Activated CD4-positive, alpha-beta T cell treated with anti-CD3 and anti-CD28 coated beads for 48 hours (primary cell): ENCODE measurements at places on chromosomes 1 and 21.

GRCh38 chr1:222940906-222941305 lies 126.1 kb downstream of the DISP1 start:
- DNase-seq, result no peak

DNA sequence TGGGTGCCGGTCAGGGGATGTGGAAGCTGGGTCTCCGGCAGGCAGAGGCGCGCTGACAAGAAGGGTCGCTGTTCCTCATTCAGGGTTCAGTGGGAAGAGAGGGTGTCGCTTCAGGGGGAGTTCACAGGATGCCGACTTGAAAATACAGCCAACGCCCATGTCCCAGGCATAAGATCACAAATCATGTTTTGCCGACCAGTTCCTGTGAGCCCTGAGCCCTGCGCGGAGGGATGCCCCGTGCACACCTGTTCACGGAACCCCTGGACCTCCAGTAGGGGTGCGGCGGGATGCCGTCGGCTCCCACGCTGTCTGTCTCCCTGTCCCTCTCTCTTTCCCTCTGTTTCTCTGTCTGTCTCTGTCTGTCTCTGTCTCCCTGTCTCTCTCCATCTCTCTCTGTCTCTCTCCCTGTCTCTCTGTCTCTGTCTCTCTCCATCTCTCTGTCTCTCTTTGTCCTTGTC lies 26.8 kb downstream of the TP73 start:
- no peak for DNase-seq

DNA sequence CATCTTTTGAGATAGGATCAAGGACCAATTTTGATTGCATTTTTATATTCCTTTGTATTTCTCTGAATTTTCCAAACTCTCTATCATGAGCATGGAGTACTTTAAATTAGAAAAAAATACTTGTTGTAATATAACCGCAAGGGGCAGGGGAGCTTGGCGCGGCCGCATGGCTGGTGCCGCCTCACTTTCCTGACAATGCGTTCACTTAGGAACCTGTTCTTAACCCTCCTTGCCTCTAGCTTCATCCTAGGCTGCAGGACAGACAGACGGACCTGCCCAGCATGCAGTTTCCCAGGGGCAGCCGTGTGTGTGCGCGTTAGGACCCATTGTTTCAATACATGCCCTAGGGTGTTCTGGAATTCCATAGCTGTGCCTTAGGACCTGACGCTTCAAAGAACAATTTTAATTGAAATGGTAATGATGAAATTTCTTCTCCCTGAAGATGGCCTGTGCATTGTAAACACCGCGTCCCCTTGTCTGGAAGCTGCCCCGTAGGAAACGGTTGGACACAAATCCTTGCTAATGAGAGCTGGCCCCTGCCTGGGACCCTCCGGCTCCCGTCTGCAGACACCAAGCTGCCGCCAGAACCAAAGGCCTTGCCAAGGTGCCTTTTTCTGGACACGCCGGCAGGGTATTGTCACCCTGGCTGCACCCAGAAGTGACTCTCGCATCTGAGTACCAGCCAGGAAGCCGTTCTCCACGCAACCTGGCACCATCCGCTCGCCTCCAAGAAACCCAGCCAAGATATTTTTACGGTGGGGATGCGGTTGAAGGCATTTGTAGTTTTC lies 466.4 kb downstream of the NPHP4 start:
- no peak for DNase-seq

- peak; percentile 28 for DNase-seq
Measured at GRCh38 chr1:23354245-23354644, 10.2 kb upstream of the HNRNPR start.

- DNase-seq, result no peak
Measured at GRCh38 chr1:66705110-66705509, 47.1 kb upstream of the DYNLT5 start.

GRCh38 chr1:162230096-162230495 lies 146.6 kb downstream of the SPATA46 start:
- DNase-seq, result no peak

DNA sequence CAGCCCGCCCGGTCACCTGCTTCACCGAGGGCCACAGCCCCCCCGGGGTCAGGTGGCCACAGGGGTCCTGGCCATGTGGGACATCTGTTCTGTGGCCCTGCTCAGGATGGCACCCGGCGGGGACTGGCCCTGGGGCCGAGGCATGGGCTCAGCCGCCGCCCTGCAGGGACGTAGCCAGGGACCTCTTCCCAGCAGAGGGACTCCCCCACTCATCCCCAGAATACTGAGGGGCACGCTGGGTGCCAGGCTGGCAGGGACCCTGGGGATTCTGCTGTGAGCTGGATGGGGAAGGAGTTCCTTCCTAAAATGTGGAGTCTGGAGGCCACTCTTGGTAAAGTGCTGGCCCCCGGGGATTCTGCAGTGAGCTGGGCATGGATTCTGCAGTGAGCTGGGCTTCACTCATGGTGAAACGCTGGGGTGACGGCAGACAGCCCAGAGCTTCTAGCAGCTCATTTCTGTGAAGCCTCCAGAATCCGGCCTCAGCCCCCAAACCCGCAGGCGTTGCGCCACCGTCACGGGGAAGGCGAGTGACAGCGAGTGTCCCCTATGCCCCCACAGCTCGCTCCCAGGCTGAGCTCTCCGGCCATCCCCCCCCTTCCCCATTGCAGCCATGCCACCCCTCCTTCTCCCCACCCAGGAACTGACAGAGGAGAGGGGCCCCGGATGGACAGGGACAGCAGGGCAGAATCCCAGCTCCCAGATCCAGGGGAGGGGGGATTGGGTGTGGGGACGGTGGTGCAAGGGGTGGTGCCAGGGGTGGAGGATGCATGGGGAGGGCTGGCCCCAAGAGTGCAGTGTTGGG lies 1.4 kb downstream of the ITGB2 start:
- DNase-seq, result peak; percentile 39

DNA sequence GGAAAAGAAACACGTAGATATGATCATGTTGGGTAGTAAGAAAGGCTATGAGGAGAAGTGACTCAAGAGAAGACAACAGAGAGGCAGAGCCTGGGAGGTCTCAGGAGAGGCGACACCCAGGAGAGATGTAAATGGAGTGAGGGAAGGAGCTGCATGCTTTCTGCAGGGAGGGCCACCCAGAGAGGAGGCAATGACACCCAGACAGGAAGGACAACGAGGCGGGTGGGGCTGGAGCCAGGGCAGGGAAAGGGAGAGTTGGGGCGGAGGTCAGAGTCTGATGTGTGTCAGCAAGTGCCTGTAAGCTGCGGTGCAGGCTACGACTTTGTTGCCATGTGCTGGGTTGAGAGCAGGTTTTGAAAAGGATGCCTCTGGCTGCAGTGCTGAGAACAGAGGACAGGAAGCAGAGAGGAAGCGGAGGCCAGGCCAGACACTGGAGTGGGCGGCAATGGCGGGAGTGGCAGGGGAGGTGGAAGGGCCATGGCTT lies 31.3 kb downstream of the SLC1A7 start:
- DNase-seq, result peak; percentile 37

DNA sequence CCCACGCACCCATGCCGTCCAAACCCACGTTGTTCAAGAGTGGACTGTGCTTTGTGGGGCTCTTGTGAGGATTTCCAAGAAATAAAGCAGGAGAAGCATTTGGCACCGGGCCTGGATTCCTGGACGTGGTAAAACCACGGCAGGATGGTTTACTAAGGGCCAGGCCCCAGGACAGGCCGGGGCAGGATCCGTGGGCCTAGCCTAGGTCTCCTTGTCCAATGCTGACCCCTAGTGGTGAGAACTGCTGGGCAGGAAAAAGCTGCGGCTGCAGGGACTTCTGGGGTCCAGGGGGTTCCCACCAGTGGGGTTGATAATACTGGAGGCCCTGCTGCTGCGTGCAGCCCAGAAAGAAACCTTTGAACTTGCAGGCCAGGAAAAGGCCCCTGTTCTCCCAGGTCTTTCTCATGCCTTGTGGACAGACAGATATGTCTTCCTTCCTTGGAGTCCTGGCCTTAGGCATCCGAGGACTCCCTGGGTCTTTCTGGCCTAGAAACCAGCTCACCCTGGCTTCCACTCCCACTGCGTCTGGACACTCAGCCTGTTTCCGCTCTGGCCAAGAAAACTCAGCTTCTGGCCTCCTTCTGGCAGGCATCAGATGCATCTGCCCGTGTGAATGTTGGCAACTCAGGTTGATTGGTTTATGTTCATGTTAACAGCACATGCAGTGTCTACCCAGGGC lies 106.9 kb upstream of the TMEM51 start:
- peak; percentile 74 for DNase-seq

GRCh38 chr21:39077876-39078275 lies 105.4 kb downstream of the PSMG1 start:
- no peak for DNase-seq

DNA sequence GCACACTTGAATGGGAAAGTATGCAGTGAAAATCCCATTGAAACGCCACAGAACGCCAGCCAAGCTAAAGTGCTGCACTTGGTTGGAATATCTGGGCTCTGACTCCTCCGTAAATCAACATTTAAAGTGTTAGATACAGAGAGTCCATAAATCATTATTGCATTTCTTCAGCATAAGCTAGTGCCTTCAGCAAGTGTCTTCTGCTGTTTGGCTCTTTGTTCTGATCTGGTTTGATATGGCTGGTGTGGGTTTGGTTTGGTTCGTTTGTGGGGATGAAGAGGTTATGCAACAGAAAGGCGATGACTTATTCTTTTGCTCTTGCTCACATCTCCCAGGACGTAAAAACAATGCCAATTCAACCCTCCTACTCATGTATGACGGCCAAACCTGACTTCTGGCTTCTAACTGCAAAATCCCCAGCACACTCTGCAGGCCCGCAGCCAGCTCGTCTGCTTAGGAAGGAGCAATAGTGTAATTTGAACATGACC lies 121.8 kb upstream of the ERG start:
- no peak for DNase-seq

- no peak for DNase-seq
Measured at GRCh38 chr1:248730507-248731335, 24.8 kb downstream of the LYPD8 start.

DNA sequence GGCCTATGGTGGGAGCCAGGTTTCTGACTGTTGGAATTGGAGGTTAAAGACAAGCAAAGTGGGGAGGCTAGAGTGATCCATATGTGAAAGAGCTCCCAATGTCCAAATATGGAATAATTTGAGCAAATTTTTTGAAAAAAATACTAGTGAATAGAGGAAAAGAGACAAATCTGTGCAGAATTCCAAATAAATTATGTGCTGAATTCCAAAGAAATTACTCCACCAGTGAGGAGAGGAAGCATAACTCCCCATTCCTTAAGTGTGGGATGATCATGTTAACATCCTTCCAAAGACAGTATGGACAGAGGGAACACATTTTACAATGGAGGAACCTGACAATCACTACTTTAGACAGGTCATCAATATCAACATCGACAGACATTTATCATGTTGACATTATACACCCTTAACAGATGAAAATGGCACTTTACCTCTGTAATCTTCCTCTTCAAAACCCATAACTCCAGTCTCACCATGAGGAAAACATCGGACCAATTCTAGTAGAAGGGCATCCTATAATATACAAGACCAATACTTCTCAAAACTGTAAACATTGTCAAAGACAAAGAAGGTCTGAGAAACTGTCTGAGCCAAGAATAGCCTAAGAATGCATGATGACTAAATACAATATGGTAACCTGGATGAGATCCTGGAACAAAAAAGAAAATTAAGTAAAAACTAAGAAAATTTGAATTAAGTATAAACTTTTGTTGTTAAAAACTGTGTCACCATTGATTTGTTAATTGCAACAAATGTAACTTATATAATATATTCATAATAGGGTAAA lies 71.5 kb upstream of the RGS4 start:
- no peak for DNase-seq

DNA sequence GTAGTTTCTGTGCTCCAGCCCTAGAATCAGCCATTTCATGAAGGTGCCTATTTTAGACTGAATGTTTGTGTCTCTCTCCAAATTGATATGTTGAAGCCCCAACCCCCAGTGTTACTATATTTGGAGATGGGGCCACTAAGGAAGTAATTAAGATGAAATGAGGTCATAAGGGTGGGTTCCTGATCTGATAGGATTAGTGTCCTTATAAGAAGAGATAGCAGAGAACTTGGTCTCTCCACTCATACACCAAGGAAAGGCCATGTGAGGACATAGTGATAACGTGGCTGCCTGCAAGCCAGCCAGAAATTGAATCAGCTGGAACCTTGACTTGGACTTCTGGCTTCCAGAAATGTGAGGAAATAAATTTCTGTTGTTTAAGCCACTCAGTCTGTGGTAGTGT lies 12.3 kb downstream of the RAVER2 start:
- DNase-seq, result no peak

- DNase-seq, result no peak
Measured at GRCh38 chr1:210691039-210691610, 362.4 kb downstream of the HHAT start.

DNA sequence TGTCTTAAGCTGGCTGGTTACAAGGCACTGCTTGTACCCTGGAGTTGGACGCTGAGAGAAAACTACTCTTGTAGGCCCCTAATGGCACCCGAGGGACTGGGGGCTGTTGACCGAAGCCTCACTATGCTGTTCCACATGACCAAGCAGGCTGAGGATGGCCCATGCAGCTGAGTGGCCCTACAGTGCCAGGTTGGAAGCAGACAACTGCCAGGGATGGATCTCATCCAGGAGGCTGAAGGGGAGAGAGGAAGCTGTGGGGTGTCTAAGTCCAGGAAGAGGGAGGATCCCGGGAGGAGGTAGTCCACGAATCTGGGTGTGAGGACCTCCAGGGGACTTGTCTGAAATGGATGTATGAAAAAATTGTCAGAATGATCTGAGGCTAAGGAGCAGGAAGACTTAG lies 45.8 kb downstream of the FOXD2 start:
- no peak for DNase-seq

- DNase-seq, result peak; percentile 39
Measured at GRCh38 chr1:19688041-19688842, 23.6 kb downstream of the HTR6 start.

GRCh38 chr1:61950418-61950817 lies 208.1 kb downstream of the PATJ start:
- DNase-seq, result no peak

GRCh38 chr1:181249186-181249585 lies 160.7 kb downstream of the IER5 start:
- no peak for DNase-seq

DNA sequence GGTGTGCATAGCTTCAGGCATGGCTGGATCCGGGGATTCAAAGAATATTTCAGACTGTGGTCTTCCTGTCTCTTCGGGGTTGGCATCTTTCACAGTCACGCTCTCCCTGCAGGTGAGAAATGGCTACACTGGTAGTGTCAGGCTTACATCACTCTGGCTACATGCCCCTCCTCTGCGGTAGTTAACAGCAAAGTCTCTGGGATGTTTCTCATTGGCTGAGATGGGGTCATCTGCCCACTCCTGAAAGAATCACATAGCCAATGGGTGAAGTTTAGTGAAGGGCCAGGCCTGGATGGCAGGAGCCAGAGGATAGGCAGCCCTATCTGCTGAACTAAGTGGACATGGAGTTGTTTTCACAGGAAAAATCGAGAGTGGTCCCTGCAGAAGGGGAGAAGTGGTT lies 356.5 kb downstream of the MATN1 start:
- no peak for DNase-seq

- DNase-seq, result no peak
Measured at GRCh38 chr1:76830373-76830772, 36.9 kb upstream of the ST6GALNAC5 start.

GRCh38 chr1:183673605-183674323 lies 20.6 kb upstream of the APOBEC4 start:
- DNase-seq, result no peak

- DNase-seq, result peak; percentile 61
Measured at GRCh38 chr1:59947047-59947938, 20.7 kb upstream of the CYP2J2 start.

GRCh38 chr1:33410091-33410701 lies 20.7 kb downstream of the PHC2 start:
- no peak for DNase-seq

GRCh38 chr21:34688145-34688544 lies 19.4 kb downstream of the CLIC6 start:
- DNase-seq, result no peak

- DNase-seq, result no peak
Measured at GRCh38 chr1:205692423-205692822, 12.1 kb upstream of the SLC45A3 start.
